ENCODE measurements at places on chromosomes 16 and 17. TPM values are rescaled to one million over a fixed set of nuclear protein-coding genes. Genes with fewer than 3 reads are reported as not detected.

The JMJD8 gene
- total RNA-seq, result 28.1 TPM

The C16orf82 gene
- total RNA-seq, result not detected

DNA sequence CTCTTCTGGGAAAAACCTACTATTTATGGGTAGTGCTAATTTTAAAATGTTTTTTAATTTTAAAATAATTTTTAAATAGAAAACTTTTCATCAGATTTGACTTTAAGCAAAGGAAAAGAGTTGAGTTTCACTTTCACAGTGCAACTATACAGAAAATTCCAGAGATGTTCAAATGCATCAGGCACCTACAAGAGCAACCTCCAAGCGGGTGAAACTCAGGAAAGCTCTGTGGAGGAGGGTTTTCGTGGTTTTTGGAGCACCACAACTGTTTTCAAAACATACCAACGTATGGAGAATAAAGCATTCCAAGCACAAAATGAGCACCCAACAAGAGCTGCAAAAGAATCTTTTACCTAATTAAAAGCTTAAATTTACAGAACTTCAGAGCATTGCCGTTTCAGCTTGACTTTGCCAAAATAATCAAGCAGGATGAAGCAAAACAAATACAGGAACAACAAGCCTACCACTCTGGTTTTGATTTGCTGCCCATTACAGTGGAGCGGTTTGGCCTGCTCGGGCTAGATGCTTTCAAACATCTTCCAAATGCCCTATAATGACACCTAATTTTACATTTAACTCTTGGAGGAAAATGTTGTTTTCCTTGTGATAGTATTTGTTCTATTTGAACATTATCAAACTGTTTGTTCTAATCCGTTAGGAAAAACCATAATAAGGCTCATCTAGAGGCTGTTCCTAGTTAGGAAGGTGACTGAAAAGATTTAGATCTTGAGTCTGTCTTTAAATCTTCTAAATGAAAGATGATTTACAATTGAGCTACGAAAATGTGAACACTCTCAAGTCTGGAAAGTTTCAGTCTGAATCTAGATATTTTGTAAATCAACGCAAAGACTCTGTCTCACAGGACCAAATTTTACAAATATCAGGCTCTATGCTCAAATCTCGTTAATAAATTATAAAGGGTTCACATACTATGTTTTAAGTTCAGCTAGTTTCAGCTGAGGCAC, 34.5 kb downstream of the NACA2 start:
- no peak overlapping the region for H3K27ac ChIP-seq
- H3K4me3 ChIP-seq, result no peak overlapping the region
- no peaks in the 10 kb centered on the region for H3K27me3 ChIP-seq
- no peaks in the 10 kb centered on the region for H3K4me1 ChIP-seq
- no peaks in the 10 kb centered on the region for H3K36me3 ChIP-seq

- H3K4me1 ChIP-seq, result no peaks in the 10 kb centered on the region
- H3K36me3 ChIP-seq, result no peaks in the 10 kb centered on the region
- H3K27me3 ChIP-seq, result no peaks in the 10 kb centered on the region
- H3K4me3 ChIP-seq, result no peak overlapping the region
Observed at GRCh38 chr17:51778842-51779241, 379.7 kb downstream of the CA10 start.

- no peak for DNase-seq
- no peak overlapping the region for H3K4me3 ChIP-seq
- H3K27me3 ChIP-seq, result no peaks in the 10 kb centered on the region
- H3K27ac ChIP-seq, result no peak overlapping the region
- H3K4me1 ChIP-seq, result no peaks in the 10 kb centered on the region
Observed at GRCh38 chr16:80900593-80900954, 96.2 kb upstream of the CDYL2 start.

DNA sequence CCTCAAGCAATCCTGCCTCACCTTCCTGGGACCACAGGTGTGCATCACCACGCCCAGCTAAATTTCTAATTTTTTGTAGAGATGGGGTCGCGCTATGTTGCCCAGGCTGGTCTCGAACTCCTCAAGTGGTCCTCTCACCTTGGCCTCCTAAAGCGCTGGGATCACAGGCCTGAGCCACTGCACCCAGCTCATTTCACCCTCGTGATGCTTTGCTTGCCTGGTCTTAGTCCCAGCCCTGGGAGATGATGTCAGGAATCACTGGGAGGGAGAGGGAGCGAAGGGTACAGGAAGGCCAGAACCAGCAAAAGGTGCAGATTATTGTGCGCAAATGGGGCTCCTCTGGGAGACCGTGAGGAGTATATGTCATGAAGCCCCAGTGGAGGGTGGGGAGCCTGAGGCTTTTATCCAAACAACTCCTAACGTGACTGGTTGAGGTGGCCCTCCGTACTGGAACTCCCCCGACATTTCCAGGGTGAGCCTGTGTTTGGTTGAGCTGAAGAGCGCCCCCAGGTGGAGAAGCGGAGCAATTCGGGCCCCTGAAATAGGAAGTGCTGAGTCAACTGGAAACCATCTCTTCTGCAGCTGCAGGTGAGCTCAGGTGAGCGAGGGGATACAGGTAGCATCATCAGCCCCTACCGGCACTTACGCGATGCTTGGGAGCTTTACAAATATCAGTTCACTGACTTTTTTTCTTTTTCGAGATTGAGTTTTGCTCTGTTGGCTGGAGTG, 41.2 kb upstream of the HAPSTR1 start:
- H3K36me3 ChIP-seq, result no peaks in the 10 kb centered on the region
- H3K27me3 ChIP-seq, result no peaks in the 10 kb centered on the region
- peak; percentile 78 for DNase-seq

The FSCN2 gene
- 0.63 TPM for total RNA-seq

- H3K27ac ChIP-seq, result no peak overlapping the region
- no peak for DNase-seq
- H3K4me1 ChIP-seq, result no peaks in the 10 kb centered on the region
- H3K4me3 ChIP-seq, result no peak overlapping the region
Observed at GRCh38 chr16:11169641-11170040, 86.4 kb downstream of the SOCS1 start.
